ENCODE measurements at places on chromosomes 2 and 18. TPM values are rescaled to one million over a fixed set of nuclear protein-coding genes. Genes with fewer than 3 reads are reported as not detected.

DNA sequence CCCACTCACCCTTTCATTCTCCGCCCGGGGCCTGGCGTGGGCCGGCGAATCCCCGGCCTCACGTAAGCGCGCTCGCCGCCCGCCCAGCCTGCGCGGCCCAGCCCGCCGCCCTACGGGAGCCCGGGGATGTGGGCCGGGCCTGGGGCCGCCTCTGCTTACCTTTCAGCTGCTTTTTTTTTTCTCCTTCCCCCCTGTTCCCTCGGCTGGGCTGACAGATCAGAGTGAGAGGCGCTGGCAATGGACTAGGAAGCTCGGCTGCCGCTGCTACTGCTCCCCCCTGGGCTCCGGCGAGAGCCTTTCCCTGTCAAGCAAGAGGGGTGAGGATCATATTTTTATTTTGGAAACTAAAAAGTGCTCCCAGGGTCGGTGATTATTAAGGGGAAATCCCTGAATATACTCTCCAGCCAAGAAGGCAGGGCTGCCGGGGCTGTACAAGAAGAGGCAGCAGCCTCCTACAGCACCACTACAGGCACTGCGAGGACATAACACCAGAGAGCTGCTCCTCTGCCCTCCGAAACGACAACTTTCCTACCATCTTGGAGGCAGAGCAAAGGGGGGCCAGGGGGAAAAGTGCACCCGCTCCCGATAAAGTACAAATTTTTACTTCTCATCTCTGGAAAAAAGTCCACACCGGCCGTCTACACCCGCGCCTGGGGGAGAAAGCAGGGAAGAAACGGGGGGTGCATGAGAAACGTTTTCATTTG is at the start of gene INO80D:
TSS of gene INO80D (minus strand) at position 433 of the 704 bp plus-strand sequence. CDS start 23,158 bp downstream, outside the sequence.
- no peaks in the 10 kb centered on the region for H3K36me3 ChIP-seq
- no peaks in the 10 kb centered on the region for H3K27me3 ChIP-seq
- H3K4me1 ChIP-seq, result peaks cover 25% of the 10 kb centered on the region
- peak within 1 kb of the TSS; percentile 89 for H3K4me3 ChIP-seq
- DNase-seq, result peak; percentile 74

- H3K36me3 ChIP-seq, result no peaks in the 10 kb centered on the region
- peaks cover 44% of the 10 kb centered on the region for H3K4me1 ChIP-seq
- H3K27me3 ChIP-seq, result no peaks in the 10 kb centered on the region
- peak overlapping the region; percentile 50 for H3K4me3 ChIP-seq
- DNase-seq, result peak; percentile 78
- H3K27ac ChIP-seq, result peak overlapping the region; percentile 96
Observed at GRCh38 chr2:30225131-30225762, 6.1 kb upstream of the LBH start.

GRCh38 chr18:76922107-76922506 is 99.8 kb downstream of the ZNF236 start:
- DNase-seq, result peak; percentile 50
- H3K27me3 ChIP-seq, result no peaks in the 10 kb centered on the region
- H3K27ac ChIP-seq, result no peak overlapping the region
- H3K4me1 ChIP-seq, result no peaks in the 10 kb centered on the region
- no peak overlapping the region for H3K4me3 ChIP-seq
- H3K36me3 ChIP-seq, result peaks cover 3% of the 10 kb centered on the region

GRCh38 chr2:37367984-37368383 is 23.6 kb downstream of the QPCT start:
- DNase-seq, result no peak
- H3K27ac ChIP-seq, result no peak overlapping the region
- no peak overlapping the region for H3K4me3 ChIP-seq
- peaks cover 10% of the 10 kb centered on the region for H3K27me3 ChIP-seq
- H3K36me3 ChIP-seq, result no peaks in the 10 kb centered on the region

GRCh38 chr18:58525928-58526424 is 102.9 kb downstream of the ALPK2 start:
- no peak overlapping the region for H3K27ac ChIP-seq
- no peak for DNase-seq
- no peaks in the 10 kb centered on the region for H3K36me3 ChIP-seq
- no peaks in the 10 kb centered on the region for H3K27me3 ChIP-seq
- no peaks in the 10 kb centered on the region for H3K4me1 ChIP-seq
- no peak overlapping the region for H3K4me3 ChIP-seq

DNA sequence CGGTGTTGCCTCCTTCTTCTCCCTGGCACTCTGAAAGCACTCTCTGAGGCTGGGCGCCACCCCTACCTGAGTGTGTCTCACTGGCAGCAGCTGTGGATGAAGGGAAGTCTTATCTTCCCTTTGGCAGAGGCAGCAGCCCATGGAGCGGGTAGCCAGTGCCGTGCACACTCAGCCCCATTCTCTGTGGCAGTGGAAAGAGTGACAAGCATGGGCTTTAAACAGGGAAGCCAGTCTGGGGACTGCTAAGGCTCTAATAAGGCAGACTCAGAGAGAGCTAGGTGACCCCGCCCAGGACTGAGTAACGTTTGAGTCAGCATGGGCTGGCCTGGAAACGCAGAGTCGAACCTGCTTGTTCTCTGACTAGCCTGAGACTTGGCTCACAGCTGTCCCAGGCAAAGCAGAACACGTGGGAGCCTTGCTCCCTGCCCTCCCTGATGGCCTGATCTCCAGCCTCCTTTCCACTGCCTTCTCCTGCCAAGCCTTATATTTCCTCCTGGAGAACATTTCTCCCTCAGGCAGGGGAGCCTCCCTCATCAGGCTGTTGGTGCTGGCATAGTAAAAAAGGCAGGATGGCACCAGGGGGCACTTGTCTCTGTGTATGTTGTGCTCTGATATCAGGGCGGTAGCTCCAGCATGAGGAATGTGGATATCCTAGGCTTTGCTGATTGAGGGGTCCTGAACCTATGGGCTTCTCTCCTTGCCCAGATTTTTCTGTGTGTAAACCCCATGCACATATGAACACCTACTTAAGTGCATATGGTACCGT is 93.9 kb upstream of the LGALSL start:
- no peak overlapping the region for H3K4me3 ChIP-seq
- no peaks in the 10 kb centered on the region for H3K27me3 ChIP-seq
- no peak for DNase-seq
- H3K27ac ChIP-seq, result no peak overlapping the region
- no peaks in the 10 kb centered on the region for H3K4me1 ChIP-seq

GRCh38 chr18:50507120-50507590 is 52.7 kb upstream of the MAPK4 start:
- DNase-seq, result no peak
- H3K27ac ChIP-seq, result no peak overlapping the region
- H3K4me1 ChIP-seq, result no peaks in the 10 kb centered on the region

- no peaks in the 10 kb centered on the region for H3K27me3 ChIP-seq
- DNase-seq, result no peak
- no peaks in the 10 kb centered on the region for H3K36me3 ChIP-seq
- H3K27ac ChIP-seq, result no peak overlapping the region
- peaks cover 12% of the 10 kb centered on the region for H3K4me1 ChIP-seq
Observed at GRCh38 chr2:190582736-190583506, 48.4 kb upstream of the NEMP2 start.

DNA sequence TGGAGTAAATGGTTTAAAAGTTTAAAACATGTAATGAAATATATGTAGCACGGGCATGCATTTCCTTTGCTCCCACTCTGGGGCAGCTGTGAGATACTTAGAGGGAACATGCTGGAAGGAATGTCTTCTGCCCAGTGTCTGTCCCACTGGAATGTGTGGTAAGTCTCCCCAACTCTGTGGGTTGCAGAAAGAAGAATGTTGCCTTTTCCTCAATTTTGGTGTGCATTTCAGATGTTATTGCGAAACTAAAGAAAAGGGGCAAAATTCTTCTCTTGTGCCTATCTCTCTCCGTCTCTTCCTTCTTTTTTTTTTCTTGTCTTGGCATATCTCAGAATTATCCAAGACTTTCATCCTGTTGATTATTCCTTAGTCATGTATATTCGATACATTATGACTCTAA is 201.1 kb downstream of the SH3RF3 start:
- no peak for DNase-seq
- no peak overlapping the region for H3K4me3 ChIP-seq
- H3K4me1 ChIP-seq, result no peaks in the 10 kb centered on the region
- no peak overlapping the region for H3K27ac ChIP-seq
- H3K27me3 ChIP-seq, result no peaks in the 10 kb centered on the region

- no peaks in the 10 kb centered on the region for H3K36me3 ChIP-seq
- DNase-seq, result no peak
- no peak overlapping the region for H3K4me3 ChIP-seq
- no peaks in the 10 kb centered on the region for H3K4me1 ChIP-seq
- peaks cover 17% of the 10 kb centered on the region for H3K27me3 ChIP-seq
Observed at GRCh38 chr2:236982693-236983455, 102.8 kb upstream of the COPS8 start.

DNA sequence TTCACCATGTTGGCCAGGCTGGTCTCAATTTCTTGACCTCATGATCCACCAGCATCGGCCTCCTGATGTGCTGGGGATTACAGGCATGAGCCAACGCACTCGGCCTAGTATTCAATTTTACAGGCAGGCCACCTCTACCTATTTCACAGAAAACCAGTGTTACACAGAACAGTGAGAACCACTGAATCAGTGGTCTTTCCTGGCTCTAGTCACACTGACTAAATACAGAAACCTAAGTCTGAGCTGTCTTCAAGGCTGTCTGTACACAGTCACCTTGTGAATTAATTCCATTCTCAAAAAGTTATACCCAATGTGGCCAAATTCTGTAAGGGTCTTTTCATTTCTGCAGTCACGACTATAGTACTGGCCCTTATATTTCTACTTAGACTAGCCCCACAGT is 3.5 kb downstream of the RNF149 start:
- peaks cover 64% of the 10 kb centered on the region for H3K4me1 ChIP-seq

- H3K36me3 ChIP-seq, result no peaks in the 10 kb centered on the region
- DNase-seq, result no peak
- H3K27me3 ChIP-seq, result peaks cover 5% of the 10 kb centered on the region
- H3K4me1 ChIP-seq, result no peaks in the 10 kb centered on the region
- no peak overlapping the region for H3K4me3 ChIP-seq
Observed at GRCh38 chr2:198232281-198232680, 427.9 kb downstream of the PLCL1 start.

Gene DRC1
- total RNA-seq, result not detected

Gene CSRNP3
- total RNA-seq, result not detected

Gene CCDC74B
- not detected for total RNA-seq

Gene AQP12A
- total RNA-seq, result not detected

Gene CPLX4
- not detected for total RNA-seq

Gene PDE1A
- total RNA-seq, result not detected

Gene MAB21L4
- total RNA-seq, result not detected

Gene LIMS3
- not detected for total RNA-seq

Gene IL18R1
- 4.8 TPM for total RNA-seq

Data from T-cell (primary cell).